Stimulated activated CD8-positive, alpha-beta memory T cell treated with anti-CD3 and anti-CD28 coated beads, Interleukin-4, amount 100 ng/mL, for 24 hours (primary cell): ENCODE measurements at places on chromosomes 6 and 20.

- DNase-seq: no peak
These were observed 44.9 kb upstream of the MTRF1L start for GRCh38 chr6:153047386-153047785.

DNA sequence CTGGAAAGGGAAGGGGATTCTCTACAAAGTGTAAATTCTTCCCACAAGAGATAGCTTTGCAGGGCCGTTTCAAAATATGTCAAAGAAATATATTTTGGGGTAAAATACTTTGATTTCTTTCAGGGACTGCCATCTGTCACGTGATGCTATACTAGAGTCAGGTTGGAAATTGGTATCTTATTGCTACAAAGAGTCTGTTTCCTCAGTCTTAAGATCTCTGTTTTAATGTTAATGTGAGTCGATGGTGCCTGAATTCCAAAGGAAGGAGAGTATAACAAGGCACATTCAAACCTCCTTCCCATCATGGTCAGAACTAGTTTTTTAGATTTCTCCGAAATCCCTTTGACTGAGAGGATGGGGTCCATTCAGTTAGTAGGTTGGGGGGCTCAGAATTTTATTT is 36.3 kb upstream of the PDE7B start:
- no peak for DNase-seq

GRCh38 chr6:168118935-168119334 is 39.9 kb upstream of the FRMD1 start:
- no peak for DNase-seq

DNA sequence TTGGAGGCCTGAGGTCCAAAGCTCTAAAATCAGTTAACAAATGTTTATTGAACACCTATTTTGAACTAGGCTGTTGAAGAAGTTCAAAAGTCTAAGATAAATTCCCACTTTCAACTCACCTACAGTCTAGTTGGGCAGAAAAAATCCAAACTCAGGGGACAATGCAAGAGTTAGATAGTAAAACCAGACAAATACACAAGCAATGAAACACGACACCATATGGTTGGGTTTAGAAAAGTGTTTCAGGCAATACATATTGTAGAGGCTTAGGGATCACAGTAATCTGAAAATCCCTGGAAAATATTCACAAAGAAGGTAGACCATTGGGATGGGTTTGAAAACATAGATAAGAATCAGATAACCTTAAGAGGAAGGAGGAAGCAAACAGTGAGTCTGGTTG is 1.3 kb upstream of the CARMIL1 start:
- DNase-seq: no peak

GRCh38 chr20:41643504-41643938 is 25.3 kb upstream of the CHD6 start:
- no peak for DNase-seq

DNA sequence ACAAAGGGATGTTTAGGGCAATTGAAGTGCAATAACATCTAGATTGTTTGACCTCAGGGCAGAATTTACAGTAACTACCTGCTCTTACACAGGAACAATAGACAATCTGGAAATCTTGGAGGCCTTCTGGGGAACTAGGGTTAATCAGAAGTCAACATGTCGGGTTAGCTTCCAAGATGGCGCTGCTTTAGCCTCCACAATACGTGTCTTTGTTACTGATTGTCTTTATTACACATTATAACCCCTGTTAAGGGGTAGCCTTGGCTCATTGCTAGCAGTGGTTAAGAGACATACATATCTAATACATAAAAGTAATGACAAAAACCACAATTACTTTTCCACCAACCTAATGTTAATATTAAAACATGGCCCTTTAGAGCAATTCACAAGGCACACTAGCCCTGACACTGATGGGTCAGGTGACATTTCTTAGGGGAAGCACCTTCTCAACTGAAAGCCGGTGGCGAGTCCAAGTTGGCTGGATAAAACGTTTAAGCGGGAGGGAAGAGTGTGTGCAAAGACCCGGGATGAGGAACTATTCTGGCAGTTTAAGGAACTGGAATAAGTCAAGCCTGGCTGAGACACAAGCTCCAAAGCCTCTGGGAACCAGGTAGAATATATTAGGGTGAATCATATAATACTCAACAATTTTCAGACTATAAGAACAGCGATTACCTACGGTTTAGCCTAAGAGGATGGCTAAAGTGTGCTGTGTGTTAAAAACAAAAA is 236.9 kb downstream of the BCAS1 start:
- DNase-seq: no peak

- DNase-seq: no peak
These were observed 76.5 kb downstream of the EFHC1 start for GRCh38 chr6:52496631-52497030.

- DNase-seq: no peak
These were observed 287.0 kb upstream of the SUPT3H start for GRCh38 chr6:45664707-45665106.

GRCh38 chr20:50200482-50201104 is 10.0 kb downstream of the CEBPB start:
- no peak for DNase-seq

- DNase-seq: no peak
These were observed 863 bp upstream of the LRFN2 start for GRCh38 chr6:40588070-40588384.

- no peak for DNase-seq
These were observed 23.7 kb downstream of the POM121L2 start for GRCh38 chr6:27288136-27289044.
